ENCODE measurements at places on chromosomes 11 and 22.

DNA sequence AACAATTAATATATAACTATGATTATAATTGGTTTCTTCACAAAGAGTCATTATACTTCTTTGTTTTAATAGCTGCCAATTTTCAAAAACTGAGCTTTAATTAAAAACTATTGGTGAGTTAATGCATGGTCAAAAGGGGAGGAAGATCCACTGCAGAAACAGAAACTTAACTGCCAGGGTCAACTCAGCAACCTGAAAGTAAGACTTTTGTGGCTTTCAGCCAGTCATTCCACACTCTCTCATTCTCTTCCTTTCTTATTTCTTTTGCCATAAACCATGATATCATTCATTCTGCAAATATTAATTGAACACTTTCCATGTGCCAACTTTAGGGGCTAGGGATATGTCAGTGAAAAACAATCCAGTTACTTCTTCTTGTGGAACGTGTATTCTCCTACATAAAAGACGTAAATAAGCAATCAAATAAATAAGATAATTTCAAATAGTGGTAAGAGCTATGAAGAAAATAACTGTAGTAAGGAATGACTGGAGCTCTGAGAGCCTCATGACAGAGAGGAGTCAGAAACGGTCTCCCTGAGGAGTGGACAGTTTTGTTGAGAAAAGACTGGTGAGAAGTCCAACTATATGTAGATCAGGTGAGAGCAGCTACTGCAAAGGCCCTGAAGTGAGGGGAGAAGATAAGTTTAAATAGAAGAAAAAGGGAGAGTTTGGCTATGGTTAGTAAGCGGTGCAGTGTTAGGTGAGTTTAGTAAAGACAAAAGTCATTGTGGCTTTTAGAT is 130.5 kb downstream of the GRIA4 start:
- no peak for DNase-seq

DNA sequence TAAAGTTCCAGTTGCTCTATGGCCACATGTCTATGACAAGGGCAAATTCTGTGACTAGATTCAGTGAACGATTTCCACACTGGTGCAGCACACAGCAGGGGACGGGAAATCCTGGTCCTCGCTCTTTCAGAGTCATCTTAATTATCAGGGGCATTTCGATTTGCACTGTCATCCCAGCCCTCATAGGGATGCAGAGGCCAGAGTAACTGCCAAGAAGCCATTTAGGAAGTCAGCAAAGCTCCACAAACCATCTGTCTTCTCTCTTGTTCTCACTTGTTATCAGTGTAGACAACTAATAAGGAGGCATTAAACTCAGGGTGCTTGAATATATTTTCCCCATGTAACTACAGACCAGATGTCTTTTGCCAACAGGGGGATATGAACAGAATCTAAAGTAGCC is 151.7 kb downstream of the STK33 start:
- DNase-seq: no peak

DNA sequence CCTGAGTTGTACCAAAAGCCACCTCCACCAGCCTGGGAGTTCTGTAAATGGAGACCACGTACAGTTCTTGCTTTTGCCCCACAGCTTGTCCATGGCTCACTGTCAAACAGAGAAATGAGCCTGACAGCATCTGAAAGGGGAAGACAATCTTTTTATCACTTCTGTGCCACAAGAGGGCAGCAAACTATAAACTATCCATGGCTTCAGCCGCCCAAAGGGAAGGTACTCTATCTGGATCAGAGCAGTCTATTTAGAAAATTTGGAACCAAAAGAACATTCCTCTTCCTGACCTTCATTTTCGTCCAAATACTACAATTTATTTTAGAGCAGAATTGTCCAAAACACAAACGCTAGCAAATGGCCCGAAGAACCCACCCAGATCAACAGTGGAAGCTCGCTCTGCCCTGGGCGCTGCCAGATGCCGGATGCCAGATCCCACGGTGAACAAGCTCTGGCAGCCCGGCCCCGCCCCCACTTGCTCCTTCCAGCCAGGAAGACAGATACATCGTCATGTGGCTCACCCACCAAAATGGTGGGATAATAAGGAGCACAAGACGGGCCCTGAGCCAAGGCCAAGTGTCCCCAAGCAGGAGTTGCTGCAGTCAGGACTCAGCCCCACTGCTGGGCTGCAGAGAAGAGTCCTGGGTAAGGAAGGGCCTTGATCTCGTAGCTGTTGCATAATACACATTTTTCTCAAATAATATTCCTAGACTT is 23.9 kb upstream of the SCGB1A1 start:
- DNase-seq: peak; percentile 44

DNA sequence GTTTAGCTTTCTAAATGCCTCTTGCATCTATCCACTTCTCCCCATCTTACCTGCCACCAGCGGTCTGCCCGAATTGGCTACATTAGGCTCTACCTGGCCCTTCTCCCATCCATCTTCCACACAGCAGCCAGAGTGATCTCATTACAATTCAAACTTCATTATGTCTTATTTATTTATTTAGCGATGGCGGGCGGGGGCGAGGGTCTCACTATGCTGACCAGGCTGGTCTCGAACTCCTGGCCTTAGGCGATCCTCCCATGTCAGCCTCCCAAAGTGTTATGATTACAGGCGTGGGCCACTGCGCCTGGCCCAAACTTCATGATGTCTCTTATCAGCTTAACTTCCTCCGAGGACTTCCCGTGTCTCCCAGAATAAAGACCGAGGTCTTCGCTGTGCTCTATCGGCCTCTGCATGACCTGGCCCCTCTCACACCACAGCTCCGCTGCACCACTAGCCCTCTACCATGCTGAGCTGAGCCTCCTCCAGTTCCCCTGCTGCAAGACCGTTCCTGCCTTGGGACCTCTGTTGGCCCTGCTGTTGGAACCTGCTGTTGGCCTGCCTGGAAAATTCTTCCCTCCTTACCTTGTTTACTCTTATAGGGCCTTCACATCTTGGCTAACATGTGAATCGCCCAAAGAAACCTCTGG is 870 bp upstream of the CTTN start:
- no peak for DNase-seq

DNA sequence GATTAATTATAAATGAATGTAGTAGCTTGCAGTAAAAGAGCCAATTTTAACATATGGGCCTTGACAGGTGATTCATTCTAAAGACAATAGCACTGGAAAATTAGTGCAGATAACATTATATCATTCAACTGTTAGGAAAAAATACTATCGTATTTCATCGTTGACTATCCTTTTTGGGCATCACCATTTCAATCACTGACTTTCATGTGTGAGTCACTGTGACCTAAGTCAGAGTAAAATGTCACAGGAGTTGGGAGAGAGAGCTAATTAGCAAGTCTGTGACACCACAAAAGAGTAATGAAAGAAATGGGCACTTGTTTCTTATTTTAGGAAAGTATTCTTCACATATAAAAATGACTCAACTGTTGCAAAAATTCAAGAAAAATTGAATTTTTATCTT is 253.8 kb upstream of the CNTN5 start:
- no peak for DNase-seq

- no peak for DNase-seq
Measured at GRCh38 chr11:40241524-40242051, 1217.9 kb downstream of the LRRC4C start.

- DNase-seq: no peak
Measured at GRCh38 chr22:48740731-48741405, 1086.8 kb downstream of the BRD1 start.

GRCh38 chr22:46728470-46728869 is 9.6 kb downstream of the CERK start:
- DNase-seq: no peak

GRCh38 chr22:49321477-49322055 is 506.1 kb downstream of the BRD1 start:
- DNase-seq: no peak

DNA sequence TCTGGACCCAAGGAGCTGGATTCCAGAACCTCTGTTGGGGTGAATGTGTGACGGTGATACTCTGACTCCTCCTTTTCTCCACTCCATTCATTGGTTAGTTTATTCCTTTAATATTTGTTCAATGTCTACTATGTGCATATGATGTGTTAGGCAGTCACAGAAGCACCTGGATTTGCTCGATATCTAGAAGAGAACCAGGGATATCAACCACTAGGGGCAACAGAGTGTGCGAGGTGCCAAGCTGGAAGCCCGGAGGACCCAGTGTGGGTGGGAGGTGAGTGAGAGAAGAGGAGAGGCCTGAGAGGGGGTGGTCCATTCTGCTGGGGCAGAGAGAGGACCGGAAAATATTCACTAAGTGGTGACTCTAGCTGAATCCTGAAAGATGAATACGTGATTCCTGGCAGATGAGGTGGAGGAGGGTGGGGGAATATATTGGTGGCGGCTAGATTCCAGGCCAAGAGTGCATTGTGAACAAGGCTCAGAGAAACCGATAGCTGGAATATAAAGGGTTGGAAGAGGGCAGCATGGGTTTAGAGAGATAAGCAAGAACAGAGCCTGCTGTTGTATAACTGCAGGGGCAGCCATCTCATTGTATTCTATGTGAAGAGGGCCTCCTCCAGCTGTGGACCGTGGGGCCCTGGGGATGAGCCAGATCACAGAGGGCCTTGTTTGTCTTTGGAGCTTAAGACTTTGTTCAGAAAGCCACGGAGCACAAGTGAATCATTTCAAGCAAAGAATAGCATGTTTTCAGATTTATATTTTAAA is 6.9 kb upstream of the TIMP3 start:
- no peak for DNase-seq

- DNase-seq: no peak
Measured at GRCh38 chr11:130859886-130860285, 56.4 kb downstream of the SNX19 start.

- DNase-seq: no peak
Measured at GRCh38 chr22:38246692-38247091, 26.1 kb downstream of the TMEM184B start.

DNA sequence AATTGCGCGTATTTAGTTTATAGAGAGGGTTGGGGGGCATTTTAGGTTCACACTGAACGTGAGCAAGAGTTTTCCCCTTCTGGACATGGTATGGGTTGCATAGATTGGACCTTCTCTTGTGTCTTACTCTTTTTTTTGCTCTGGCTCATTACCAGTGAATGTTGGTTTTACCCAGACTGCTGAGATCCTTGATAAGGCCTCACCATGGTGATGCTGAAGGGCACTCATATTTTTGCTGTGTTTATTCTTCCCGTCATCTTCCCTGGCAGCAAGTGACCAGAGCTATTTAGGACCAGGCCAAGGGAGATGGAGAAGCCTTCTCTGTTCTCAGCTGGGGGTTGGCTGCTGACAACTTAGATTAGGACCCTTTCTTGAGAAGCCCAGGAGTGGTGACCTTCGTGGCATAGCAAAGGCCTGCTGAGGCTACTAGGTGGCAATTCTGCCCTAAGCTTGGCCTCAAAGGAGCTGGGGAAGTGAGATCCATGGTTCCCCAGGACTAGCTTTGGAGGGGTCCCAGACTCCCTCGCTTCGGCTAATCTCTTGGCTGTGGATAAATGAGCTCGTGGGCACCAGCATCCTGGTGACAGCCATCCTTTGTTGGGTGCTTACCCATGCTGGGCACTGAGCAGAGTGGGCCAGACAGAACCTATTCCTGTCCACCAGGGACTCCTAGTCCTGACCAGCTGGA is 47.3 kb downstream of the GRIK4 start:
- DNase-seq: no peak
